Spinal cord (tissue), 10 donors: ENCODE measurements at places on chromosomes 4 and X. TPM values are rescaled to one million over a fixed set of nuclear protein-coding genes. Genes with fewer than 3 reads are reported as not detected.

OGT gene
- 136 TPM for total RNA-seq

HERC3 gene
- total RNA-seq = 20.1 TPM

DMD gene
- 51.9 TPM for total RNA-seq

GLOD5 gene
- total RNA-seq = not detected
